ENCODE measurements at places on chromosomes 13 and 19.
A peak's percentile ranks its signal among the peaks of the same experiment; 100 is the strongest.

GRCh38 chr19:18339723-18340122 is 675 bp upstream of the PGPEP1 start:
- DNase-seq = no peak

DNA sequence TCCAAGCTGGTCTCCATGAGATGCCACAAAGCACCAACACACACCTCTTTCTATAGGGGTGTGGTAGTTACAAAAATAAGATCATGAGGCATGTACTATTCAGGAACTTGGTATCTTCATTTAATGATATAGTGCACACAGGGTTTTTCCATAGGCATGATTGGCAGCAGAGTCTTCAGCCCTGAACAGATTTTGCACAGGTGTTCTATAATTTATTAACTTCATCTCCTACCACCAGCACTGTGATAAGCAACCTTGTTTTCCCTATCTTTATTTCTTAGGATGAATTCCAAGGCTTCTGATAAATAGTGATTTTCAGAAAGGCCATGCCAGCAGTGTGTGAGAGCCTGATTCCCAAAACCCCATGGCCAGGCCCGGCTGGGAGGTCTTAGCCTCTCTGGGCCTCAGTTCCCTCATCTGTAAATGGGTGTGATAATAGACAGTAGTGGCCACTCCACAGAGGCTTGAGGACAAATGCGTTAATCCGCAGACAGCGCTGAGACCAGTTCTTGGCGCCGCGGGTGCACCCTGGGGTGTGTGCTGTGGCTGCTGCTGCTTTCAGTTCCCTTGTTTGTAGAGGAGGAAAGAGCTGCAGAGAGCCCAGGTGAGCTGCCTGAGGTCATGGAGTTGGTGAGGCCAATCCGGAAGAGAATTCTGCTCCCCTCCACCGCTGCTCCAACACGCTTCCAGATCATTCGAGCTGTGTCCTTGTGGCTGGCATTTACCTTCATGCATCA is 33.1 kb downstream of the DHRS12 start:
- DNase-seq = no peak

GRCh38 chr13:110151462-110151861 is 155.5 kb downstream of the COL4A1 start:
- DNase-seq = no peak

DNA sequence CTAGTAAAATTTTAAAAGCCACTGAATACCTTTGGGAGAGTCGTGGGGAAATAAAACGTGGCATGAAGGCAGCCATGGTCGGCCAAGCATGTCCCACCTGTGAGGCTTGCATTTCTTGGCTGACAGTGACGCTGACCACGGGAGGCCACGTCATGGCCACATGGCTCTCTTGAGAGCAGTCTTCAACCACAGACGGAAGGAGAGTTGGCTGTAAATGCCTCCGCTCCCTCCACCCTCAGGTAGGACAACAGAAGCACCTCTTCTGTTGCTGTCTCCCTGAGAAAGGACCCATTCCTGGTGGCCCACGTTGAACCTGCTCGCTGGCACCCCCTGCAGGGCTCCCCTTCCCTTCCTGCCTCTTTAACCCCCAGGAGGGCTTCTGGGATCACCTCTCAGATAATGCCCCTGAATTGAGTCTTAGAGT is 10.6 kb upstream of the LRRC25 start:
- DNase-seq = peak; percentile 48

DNA sequence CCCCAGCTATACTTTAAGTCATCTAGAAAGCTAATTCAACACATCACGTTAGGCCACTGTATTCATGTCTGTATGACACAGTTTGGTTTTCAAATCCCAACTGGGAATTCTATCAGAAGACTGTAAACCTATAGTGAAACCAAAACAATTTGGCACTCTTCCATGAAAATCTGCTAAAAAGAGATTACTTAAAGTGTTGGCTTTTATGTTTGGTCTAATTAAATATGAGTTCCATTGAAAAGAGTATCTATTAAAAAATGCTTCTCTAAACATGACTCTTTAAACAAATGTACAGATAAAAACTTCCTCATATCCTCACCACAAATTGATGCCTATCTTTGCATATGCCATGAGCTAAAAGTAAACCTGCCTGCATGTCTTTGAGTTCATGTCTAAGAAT is 25.4 kb downstream of the PCDH9 start:
- no peak for DNase-seq

DNA sequence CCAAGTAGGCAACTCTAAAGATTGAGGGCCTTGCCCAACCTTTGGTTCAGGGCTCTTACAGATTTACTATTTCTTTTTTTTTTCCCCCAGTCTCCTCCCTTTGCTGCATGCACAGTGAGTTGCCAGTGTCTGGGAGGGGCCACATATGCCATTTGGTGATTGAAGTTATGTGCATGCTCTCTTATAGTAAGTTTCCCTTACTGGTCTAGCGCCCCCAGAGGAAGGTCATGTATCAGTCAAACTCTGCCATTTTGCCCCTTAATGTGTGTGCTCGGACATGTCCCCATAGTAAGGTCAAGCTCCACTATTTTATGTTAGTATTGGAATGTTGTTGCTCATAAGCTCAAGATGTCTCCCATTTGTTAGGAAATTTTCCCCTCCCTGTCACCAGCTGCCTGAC is 1138.0 kb upstream of the SLC10A2 start:
- no peak for DNase-seq

DNA sequence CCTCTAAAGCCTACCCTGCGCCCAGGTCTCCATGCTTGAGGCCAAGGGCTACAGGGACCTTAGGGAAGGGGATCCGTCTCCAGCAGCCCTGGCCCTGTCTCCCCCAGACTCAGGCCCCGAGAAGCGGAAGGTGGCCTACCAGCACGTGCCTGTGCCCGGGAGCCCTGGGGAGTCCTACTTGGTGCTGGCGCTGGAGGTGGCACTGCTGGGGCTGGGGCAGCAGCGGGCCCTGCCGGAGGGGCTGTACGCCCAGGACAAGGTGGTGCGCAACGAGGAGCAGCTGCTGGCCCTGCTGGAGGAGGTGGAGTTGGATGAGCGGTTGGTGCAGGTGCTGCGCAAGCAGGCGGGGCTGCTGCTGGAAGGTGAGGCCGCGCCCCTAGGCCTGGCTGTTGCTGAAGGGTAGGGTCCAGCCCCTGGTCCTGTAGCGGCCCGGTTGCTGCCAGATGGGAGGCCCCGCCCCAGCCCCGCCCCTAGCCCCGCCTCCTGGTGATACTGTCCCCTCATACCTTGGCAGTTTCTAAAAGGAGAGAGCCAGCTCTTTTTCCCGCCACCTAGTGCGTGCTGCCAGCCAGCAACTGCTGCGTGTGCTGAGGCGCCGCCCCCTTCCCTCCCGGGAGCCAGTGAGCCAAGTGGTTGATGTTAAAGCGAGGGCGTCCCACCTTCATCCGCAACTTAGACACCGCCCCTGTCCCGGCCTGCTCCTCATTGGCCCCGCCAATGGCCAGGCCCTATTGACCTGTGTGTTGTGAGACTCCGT is 22.6 kb downstream of the ZSWIM4 start:
- no peak for DNase-seq

GRCh38 chr13:98787996-98788395 is 35.5 kb upstream of the SLC15A1 start:
- DNase-seq = no peak

GRCh38 chr13:76651286-76651685 is 234.9 kb downstream of the KCTD12 start:
- DNase-seq = no peak

- no peak for DNase-seq
Observed at GRCh38 chr13:80033286-80033685, 307.6 kb downstream of the SPRY2 start.

GRCh38 chr19:29687897-29688728 is 22.9 kb downstream of the PLEKHF1 start:
- DNase-seq = no peak
